ENCODE measurements at places on chromosomes 6 and 20.

GRCh38 chr6:166907373-166907841 is 48.9 kb downstream of the RNASET2 start:
- no peak for DNase-seq

- no peak for DNase-seq
Measured at GRCh38 chr6:106750142-106750918, 121.0 kb downstream of the QRSL1 start.

DNA sequence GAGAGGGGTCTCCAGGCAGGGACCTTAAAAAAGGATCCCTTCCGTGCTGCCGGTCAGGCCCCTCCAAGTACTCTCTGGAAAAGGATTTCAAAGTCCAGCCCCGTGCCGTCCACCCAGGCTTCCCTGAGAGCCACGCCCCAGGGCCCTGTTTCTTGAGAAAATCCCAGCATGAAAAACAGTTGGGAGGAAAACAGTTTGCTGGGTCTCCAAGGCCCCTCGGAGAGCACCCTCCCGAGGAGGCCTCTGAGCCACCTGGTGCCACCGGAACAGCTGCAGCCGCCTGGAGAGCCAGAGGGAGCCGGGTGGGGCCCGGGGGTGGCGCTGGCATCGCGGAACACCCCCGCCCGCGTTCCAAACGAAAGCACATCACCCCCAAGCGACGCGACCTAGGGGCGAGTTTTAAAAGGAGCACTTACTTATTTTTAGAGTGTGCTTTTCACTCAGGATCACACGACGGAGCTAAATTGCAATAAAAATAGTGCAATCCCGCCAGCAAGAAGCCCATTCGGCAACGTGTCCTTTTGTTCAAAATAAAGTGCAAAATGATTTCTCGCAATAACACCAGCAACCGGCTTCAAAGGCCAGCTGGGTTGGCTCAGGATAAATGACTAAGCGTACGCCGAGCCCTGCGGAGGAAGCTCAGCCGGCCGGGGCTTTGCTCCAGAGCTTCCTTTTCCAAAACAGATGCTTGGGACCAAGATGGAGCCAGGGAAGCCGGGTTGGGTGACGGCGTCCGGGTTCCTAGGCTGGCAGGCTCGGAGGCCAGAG is 64.2 kb downstream of the YTHDF1 start:
- DNase-seq, result no peak

DNA sequence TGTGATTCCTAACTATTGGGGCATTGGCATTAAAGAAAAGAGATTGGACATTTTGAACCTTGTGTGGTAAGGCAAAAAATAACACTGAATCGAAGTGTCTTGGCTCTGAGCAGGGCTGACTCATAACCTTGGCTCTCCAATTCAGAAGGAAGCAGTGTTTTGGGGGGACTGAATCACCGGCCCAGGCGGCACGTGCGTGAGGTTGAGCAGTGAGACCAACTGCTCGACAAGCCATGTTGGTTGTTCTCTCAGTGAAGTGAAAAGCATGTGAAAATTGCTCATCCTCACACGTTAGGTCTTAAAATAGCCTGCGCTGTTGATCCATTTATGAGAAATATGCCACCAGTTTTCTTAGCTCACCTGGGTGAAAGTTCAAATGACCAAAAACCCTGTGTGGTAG is 137.8 kb upstream of the SPACA1 start:
- DNase-seq, result peak; percentile 86

DNA sequence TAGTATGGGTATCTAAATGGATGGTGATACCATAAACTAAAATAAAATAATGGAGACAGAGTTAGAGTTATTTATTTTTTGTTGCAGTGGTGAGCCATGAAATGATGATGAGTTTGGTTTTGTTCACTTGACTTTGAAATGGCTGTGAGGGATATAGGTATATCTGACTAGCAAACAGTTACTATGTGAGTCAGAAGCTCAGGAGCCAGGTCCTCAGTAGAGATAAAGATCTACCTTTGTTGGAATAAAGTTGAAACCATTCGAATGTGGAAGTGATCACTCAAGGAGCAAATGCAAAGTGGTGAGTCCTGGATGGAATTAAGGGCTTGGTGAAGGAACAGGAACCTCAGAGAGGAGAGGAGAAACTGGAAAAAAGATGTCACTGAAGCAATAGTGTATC is 86.0 kb upstream of the TPD52L1 start:
- DNase-seq, result no peak

DNA sequence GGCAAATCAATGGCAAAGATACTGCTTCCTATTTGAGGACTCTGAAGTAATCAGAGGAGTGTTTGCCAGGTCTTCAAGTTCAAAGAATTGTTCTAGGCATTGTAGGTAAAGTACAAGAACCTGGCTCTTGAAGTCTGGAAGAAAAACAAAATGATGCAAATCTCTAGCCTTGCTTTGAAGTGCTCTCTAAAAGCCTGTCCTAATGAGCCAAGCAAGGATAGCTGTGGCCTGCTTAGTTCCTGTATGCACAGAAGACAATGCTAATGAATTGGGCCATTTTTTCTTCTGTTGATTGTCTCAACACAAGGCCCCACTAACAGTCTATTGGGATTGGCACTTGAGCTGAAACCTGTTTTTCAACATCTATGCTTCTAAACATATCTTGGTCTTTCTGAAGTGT is 165.0 kb upstream of the POU3F2 start:
- DNase-seq, result no peak

DNA sequence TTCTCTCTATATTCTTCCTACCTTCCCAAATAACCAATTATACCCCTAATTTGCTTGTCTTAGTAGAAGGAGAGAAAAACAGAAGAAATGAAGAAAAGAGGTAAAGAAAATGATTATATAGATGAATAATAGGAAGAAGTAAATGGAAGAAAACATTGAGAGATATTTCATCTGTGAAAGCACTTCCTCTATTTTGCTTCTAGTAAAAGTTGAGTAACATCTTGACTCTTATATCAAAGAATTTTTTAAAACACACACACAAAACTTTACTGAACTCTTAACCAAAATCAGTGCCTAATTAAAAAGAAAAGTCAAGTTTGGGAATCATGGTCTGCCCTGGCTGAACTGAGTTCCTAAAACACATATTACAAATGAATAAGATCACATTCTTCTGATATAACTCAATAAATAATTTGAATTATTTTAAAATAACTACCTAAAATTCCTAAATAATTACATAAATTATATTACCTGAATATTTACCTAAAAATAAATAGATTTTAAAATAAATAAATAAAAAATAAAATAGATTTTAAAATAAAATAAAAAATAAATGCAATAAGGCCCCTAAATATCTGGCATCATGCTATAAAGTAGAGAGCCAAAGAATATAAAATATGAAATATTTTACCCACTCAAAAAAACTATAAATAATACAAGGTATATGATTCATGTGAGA is 8.8 kb downstream of the SLC17A2 start:
- DNase-seq, result no peak

GRCh38 chr6:1162367-1163275 is 149.3 kb upstream of the FOXQ1 start:
- no peak for DNase-seq

GRCh38 chr6:35139470-35139869 is 1.7 kb downstream of the TCP11 start:
- DNase-seq, result no peak

DNA sequence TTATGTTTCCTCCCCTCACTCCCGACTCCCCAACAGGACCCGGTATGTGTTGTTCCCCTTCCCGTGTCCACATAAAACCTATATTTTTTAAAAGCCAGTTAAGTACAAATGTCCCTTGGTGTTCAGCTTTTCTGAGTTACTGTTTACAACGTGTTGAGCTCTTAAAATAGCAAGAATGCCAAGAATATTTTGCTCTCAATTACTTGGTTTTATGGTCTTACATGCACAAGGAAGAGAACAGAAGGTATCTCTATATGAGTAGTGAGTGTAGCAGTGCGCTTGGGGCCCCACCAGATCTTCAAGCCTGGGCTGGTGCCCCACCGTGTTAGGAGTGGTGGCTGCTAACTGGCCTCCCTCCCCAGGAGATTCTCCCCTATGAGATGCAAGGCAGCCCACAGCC is 75.3 kb downstream of the RIN2 start:
- DNase-seq, result no peak

GRCh38 chr20:10875653-10876052 is 201.9 kb upstream of the JAG1 start:
- no peak for DNase-seq

DNA sequence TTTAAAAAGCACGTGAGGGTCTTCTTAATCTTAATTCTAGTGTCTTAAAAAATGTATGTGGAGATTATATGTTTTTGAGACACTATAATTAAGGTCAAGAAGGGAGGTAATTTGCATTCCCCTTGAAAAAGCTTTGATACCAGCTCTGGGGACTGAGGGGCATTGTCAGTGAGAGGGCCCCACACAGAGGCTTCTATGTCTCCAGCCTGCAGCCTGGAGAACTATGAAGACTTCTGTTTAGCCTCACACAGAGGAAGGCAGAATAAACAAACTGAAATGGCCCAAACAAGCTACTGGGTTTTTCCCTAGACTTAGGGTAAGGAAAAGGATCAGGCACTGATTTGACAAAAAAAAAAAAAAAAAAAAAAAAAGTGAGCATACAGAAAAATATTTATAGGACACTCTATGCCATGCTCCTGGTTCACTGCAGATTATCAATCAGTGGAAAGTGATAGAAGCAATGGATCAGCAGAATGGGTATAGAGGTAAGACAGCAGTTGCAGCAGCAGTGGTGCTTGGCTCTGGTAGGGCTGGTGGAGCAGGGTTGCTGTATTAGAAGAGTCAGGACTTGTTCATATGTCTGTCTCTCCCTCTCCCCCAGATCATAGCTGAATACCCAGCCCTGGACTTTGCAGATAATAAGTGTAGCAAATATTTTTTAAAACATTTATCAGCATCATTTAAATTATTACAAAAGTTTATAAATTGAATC is 85.4 kb downstream of the KLHL32 start:
- DNase-seq, result no peak

GRCh38 chr20:43124241-43124640 is 65.5 kb downstream of the PTPRT start:
- DNase-seq, result no peak

DNA sequence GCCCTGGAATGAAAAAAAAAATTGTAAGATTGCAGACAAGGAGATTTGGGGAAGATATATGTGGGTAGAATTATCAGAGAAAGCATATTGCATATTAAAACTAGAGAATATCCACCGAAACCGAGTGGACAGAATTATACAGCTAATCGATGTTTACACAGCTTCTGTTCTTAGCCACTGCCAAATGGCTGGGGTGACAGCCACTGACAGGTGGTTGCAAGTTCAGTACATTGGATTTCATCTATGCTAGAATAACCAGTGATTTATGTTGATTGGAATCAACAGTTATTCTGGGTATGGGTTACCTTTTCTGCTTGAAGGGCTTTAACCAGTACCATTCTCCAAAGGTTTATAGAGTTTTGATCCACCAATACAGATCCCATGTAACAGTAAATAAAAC is 48.4 kb upstream of the THEMIS start:
- no peak for DNase-seq

DNA sequence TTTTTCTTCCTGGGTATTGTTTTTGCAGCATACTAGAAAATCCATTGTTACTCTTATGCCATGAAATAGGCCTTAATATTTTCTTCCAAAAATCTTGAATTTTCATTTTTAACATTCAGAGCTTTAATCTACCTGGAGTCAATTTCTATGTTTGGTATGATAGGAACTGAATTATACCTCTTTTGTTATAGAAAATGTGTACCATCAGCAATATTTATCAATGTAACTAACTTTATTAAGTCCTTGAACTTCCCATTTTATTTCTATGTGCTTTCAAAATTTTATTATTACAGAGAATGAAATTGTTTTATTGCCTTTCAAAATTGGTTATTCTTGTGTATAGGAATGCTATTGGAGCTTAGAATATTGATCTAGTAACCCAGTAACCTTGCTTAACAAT is 68.2 kb downstream of the PLCB1 start:
- DNase-seq, result no peak

DNA sequence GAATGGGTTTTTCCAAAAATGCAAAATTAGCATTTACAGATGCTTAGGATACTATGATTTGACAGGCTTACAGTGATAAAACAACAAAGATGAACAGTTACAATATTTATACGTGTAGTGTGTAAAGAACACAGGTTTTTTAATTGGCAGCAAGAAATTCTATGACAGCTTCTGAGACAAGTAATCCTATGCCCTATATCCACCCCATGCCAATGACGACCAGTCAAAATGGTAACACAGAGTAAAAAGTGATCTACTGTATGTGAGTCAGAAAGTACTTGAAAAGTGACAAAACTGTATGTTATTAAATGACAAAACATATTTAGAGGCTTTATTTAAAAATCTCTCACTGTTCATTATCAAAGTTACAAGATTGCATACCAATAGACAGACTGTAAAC is 99.5 kb downstream of the PRDM1 start:
- no peak for DNase-seq

GRCh38 chr6:13624871-13625288 is 9.7 kb downstream of the NOL7 start:
- peak; percentile 17 for DNase-seq

- no peak for DNase-seq
Measured at GRCh38 chr6:11473008-11473740, 64.4 kb upstream of the TMEM170B start.

- peak; percentile 9 for DNase-seq
Measured at GRCh38 chr6:34560366-34561226, 4.5 kb upstream of the SPDEF start.

GRCh38 chr6:16230953-16231352 is 7.4 kb upstream of the GMPR start:
- no peak for DNase-seq

DNA sequence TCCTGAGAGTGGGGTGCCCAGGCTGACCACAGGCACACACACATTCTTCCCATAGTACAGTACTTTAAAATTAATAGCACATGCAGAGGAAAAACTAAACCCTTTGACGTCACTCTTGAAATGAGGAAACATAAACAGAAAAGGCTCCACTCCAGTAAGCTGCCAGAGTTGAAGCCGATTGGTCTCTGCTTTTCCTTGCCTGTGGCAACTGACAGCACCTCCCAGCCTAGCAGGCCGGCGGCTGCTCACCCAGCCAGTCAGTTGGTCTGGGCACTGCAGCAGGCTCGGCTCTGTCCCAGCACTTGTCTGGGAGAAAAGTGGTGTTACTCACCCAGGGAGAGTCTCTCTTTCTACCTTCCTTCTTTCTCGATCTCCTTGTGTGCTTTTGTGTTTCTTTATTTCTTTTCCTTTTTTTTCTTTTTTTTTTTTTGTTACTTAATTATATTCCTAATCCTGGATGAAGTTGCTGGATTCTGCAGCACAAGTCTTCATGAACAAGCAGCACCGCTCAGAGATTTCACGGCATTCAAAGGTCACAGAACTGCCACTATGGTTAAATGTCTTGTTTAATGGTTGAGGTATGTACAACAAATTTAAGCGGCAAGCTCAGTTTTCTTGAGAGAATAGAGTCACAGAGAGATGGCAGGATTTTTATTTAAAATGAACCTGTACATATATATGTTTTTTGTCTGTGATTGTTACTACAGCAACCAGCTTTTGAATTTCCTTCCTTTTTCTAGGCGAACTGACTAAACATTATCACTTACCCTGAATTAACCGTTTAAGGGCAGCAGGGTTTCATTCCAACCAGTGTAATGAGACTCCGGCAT is at the start of gene PDE7B:
Gene PDE7B (plus strand): TSS at position 260 of the 830 bp plus-strand sequence.
- peak; percentile 98 for DNase-seq

- no peak for DNase-seq
Measured at GRCh38 chr20:8986631-8987030, 82.3 kb upstream of the PLCB4 start.

- no peak for DNase-seq
Measured at GRCh38 chr20:50719328-50719727, 12.1 kb upstream of the PARD6B start.

Data from fibroblast of skin of abdomen (primary cell).